ENCODE measurements at places on chromosomes 12 and 14.

DNA sequence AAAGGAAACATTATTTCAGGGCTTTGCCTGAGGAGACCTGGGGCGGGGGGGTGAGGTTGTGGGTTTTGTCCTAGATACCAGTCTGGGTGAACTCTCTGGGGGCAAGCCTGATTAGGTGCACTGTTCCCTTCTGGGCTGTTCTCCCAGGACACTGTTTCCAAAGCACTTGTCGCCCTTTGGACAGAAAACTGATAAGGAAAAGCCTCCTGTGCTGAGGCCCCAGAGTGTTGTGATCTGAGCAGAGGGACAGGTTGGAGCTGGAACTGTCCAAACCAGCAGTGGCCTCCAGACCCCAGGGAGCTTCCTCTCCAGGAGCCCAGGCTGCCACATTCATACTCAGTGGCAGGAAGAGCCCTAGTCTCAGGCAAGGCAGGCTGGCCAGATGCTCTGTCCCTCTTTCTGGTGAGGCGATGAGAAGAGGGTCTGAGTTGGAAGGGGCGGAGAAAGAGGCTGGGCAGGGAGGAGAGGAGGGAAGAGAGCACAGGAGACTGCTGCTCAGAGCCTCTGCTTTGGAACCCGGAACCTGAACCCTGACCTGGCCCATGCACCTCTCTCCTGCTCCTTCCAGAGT lies 1.9 kb downstream of the GALNT16 start:
- DNase-seq: no peak

DNA sequence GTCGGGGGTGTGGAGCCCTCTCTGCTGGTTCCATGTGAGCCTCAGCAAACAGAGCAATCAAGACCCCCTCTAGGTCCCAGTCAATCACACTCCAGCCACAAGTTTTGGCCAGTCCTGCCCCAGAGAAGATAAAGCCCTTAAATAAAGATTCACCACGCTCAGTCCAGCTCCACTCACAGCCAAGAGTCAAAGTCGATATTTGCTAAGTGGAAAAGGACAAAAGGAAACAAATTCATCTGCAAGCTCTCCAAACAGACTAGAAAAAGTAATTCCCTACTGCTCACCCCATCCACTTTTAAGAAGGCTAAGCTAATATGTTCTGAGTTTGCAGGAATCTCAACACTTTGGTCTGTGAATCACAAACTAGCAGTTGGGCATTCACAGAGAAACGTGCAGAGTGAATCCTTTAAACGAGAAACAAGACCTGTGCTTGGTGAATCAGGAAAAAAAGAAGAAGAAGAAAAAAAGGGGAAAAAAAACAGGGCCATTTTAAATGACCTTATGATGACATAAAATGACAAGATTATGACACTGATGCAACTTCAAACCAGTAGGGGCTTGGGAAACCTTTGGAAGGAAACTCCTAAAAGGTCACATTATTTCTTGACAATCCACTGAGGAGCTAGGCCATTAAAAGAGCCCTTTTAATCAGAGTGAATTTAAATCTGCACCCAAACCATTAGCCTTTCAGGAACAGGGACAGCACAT lies 41.8 kb upstream of the FOXN3 start:
- DNase-seq: no peak

DNA sequence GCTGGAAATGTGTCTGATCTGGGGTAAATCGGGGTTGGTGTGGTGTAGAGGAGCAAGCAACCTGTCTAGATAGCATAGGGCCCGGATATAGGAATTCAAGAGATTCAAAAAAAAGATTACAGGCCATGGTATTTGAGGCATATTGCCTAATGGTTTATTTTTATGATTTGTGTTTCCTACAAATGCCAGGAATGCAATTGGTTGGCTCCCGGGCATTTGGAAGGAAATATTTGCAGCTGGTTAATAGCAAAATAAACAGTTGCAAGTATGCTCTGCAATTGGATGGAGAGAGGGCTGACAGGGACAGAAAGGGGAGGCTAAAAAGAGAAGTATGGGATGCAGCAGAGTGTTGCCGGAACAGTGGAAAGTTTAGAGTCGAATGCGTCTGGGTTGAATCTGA lies 315.6 kb upstream of the ATP2B1 start:
- DNase-seq: no peak

DNA sequence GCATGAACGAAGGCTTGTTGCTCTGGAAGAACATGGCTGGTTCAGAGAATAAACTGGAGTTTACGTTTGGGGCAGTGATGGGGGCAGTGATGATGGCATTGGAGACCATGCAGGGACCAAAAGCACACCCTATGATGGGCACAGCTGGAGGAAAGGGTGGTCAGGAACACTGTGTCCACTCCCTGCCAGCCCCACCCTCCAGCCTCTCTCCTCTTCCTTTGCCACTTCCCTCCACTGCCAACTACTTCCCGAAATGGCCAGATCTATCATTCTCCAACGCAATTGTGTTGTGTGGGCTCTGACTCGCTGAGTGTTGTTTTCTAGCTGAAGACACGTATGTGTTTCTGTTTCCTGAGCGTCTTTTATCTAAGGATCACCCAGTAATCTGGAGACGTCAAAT lies 39.3 kb upstream of the GSG1 start:
- no peak for DNase-seq

DNA sequence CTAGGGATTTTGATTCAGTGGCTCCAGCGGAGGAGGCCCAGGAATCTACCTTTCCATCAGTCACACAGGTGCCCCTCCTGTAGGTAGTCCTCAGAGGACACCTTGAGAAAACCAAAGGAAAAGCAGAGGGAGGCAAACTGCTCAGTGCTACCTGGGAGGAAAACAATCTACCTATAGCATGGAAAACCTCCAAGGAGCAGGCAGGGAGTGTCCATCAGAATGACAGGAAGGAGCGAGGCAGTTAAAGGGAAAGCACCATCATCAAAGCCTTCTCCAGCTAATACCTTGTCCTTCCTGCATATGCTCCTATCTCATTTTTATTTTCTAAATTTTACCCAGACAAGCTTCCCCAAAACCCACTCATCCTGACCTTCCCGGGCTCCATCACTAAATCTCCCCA lies 25.4 kb downstream of the DPF3 start:
- DNase-seq: no peak

- DNase-seq: peak; percentile 65
Observed at GRCh38 chr12:47832263-47832933, 12.7 kb upstream of the HDAC7 start.

GRCh38 chr14:81268016-81268416 lies 47.3 kb upstream of the GTF2A1 start:
- peak; percentile 63 for DNase-seq

- DNase-seq: no peak
Observed at GRCh38 chr12:103936679-103937078, 6.5 kb downstream of the HSP90B1 start.

- no peak for DNase-seq
Observed at GRCh38 chr14:72906316-72906715, 12.4 kb upstream of the DPF3 start.

DNA sequence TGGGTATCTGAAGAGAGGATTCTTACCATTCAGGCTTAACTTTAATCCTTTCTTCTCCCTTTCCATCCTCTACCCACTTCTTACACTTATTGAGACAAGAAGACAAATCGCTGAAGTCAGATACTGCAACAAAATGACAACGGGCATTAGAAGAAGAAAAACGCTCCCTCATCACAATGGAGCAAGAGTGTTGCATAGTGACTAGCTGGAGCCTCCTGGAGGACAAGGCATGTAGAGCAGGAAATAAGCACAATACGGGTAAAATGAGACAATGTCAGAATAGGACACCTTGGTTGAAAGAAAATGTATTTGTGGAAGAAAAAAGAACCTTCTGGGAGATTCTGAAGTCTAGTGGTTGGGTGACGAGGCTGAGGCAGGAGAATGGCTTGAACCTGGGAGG lies 501.0 kb downstream of the RERGL start:
- DNase-seq: no peak

DNA sequence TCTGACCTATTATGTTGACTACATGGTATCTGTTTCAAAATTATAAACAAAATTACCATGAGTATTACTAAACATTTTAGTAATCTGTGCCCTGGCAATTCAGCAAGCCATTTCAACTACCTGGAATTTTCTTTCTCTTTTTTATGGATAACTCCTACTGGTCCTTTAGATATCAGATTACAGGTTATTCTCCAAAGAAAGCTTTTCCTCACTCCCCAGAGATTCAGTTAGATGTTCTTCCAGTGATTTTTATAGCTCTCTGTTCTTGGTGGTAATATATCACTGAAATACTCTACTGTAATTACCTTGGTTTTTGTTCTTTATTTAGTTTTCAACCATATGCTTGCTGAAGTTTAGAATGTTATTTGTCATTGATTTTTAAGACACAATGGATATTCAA lies 930.2 kb upstream of the FOXG1 start:
- no peak for DNase-seq

GRCh38 chr14:31300296-31300695 lies 92.7 kb upstream of the HECTD1 start:
- DNase-seq: no peak

- DNase-seq: no peak
Observed at GRCh38 chr14:99001241-99001640, 270.8 kb downstream of the BCL11B start.

DNA sequence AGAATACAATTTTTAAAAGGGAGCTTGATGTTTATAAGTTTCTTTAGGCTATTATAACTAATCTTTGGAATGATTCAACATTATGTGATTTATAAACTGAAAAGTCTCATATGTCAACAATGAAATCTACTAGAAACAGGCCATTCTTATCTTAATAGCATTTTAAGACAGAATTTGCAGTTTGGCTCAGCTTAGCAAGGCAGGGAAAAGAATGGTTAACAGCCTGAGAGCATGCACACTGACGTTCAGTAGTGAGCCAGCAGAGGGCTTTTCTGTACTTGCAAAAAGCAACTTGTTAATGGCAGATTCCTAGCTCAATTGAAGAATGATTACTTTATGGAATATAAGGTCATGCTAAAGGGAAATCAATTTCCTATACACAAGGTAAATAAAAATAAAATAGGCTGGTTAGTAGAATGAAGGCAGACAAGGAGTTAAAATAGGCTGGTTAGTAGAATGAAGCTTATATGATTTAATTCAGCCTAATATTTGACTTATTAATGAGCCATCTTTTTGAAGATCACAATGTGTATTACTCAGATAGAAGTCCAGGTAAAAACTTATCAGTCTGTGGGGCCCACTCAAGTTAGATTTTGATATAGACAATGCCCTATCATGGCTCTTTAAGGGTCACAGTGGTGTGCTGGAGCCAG lies 95.9 kb downstream of the OTOGL start:
- DNase-seq: no peak

DNA sequence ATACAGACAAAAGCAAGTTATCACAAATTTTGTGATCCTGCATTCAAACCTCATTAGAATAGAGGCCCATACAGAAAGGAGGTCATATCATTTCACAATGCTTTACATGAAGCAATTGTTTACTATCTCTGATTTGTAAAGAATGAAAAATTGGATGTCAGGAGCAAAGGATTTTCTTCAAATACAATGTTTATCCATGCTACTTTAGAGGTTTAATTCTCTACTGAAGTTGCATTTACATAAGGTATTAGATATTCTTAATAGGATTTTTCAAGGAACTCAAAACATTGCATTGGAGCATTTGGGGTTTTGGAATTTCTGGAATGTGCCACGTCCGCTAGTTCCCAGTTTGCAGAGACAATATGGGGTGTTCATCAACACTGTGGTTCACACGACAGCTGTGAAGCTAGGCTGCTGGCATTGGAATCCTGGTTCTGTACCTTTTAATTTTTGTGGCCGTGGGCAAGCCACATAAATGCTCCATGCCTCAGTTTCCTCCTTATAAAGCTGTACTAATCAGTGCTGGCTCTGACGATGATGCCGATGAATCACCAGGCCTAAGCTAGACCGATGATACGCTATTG lies 174.8 kb downstream of the APAF1 start:
- no peak for DNase-seq

- DNase-seq: no peak
Observed at GRCh38 chr12:26938701-26939062, 412 bp downstream of the FGFR1OP2 start.

- DNase-seq: no peak
Observed at GRCh38 chr12:16417058-16417457, 69.6 kb downstream of the MGST1 start.

- DNase-seq: no peak
Observed at GRCh38 chr12:116538682-116539305, 20.4 kb upstream of the MAP1LC3B2 start.

- no peak for DNase-seq
Observed at GRCh38 chr12:38905480-38906351, at the start of gene CPNE8. Gene CPNE8, minus strand, starts transcription at chr12:38905591. Its CDS starts 57 bp downstream, at chr12:38905534.

DNA sequence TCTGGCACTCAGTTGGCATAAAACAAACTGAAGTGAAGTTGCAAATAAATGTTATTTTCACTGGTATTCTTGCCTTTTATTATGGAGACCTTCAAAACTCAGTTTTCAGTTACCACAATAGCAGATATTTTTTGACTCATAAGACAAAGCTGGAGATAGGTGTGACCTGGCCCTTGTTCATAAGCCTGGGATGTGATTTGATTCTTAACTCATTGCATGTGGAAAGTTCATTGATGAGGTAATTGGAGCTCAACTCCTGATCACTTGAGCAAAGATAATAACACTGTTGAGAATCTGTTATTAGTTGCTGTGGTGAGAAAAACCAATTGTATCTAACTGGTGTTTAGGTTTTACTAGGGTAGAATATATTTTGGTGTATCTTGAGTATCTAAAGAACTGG lies 105.1 kb downstream of the AEBP2 start:
- DNase-seq: no peak

- no peak for DNase-seq
Observed at GRCh38 chr14:64074961-64075612, 219.1 kb downstream of the ESR2 start.

DNA sequence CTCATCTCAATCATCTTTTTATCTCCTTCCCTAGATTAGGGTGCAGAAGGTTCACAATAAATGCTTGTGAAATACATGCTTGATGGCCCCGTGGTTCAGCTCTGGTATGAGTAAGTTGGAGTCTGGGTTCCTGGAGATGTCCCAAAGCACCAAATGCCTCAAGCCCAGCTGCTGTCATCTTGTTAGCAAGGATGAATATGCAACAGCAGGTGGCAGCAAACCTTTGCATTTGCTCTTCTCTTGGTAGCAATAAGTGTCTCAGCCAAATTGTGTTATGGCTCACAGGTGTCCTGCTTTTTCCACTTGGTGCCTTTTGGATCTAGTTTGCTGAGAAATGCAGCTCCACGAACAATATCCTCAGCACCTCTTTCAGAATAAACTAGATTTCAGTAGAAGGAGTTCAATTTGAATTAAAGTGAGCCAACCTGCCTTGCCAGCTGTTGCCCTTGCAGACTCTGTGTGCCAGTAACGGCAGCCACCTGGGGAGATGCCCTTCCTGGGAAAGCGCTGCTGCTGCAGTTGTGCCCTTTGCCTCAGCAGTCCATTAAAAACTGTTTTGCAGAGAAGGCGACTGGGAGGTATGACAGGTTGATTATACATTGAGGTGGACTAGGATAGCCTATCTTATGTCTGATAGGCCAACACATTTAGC lies 417.3 kb downstream of the SNAPC1 start:
- peak; percentile 45 for DNase-seq
